ENCODE measurements at places on chromosomes 2 and 18.

DNA sequence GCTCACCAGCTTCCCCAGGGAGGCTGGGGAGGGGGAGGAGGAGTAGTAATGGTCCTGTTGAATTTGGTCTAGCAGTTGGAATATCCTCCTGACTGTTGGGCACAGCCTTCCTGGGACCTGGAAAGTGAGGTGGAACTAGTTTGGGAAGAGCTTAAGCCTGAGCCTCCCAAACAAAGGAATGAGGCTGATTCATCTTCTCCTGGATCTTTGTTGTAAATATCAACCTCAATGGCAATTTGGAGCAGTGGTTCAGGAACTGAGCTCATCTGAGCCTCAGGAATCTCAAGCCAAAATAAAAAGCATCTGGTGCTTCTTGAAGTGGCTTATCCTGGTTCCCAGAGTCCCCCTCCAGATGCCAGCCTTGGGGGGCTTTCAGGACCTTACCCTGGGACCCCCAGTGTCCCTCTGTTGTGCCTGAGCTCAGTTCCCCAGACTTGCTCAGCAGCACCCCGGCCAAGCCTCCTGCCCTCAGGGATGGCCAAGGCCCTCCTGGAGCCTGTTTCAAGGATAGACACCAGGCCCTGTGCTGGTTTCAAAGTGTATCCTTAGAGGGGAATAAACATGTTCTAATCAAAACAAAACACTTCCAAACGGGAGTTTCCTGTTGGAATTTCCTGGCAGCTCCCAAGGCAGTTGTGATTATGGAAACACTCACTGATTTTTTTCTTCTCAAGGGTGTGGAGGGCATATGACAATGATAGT lies 112.6 kb downstream of the DDX1 start:
- no peak for DNase-seq

GRCh38 chr18:75206452-75207309 lies 2.3 kb downstream of the PTGR3 start:
- no peak for DNase-seq

DNA sequence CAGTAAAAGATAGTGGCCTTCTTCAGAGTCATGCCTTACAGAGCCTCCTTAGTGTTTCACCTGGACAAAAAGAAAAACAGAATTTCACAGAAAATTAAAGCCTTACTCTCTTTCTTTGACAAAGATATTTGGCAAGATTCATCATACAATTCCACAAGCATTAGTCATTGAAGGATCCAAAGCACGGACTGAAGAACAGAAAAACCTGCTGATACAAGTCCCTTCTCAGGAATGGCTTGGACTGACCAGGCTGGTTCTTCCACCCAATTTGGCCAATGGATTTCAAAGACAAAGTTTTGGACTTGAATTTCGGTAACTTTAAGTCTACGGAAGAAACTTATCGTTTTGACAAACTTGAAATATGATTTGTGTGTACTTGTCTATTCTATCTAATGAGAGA lies 39.1 kb upstream of the GALNT3 start:
- no peak for DNase-seq

DNA sequence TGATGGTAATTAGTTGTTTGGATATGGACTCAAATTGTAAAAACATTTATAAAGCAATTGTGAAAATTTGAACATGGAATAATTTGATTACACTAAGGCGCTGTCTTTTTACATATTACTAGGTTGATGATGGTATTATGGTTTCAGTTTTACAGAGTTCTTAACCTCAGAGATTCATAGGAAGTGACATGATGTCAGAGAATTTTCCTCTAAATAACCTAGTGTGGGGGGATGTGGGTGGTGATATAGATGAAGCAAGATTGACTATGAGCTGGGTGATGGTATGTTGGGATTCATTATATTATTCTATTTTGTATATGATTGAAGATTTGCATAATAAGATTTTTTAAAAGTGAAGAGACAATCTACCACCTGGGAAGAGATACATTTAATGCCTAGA lies 45.9 kb upstream of the ATP5MC3 start:
- DNase-seq = no peak

DNA sequence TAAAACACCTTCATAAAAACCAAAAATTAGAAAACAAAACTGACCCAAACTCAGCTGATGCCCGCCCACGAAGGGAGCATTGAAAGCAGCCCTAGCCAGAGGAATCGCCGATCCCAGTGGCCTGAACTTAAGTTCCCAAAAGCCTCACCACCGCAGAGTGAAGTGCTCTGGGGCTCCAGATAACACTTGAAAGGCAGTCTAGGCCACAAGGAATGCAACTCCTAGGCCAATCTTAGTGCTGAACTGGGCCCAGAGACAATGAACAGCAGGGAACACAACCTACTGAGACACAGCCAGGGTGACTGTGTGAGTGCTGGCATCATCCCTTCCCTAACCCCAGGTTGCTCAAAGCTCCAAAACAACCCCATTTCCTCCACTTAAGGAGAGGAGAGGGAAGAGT lies 59.6 kb upstream of the CHN1 start:
- no peak for DNase-seq

All from T follicular helper cell (primary cell).